ENCODE measurements at places on chromosomes 3 and 15. TPM values are rescaled to one million over a fixed set of nuclear protein-coding genes. Genes with fewer than 3 reads are reported as not detected.

The CCR5 gene
- 12.0 TPM for total RNA-seq

The NRG4 gene
- not detected for total RNA-seq

The SPPL2A gene
- 74.6 TPM for total RNA-seq

The ZSCAN29 gene
- 31.3 TPM for total RNA-seq
